T-helper 9 cell (primary cell): ENCODE measurements at places on chromosomes 16 and 17.

DNA sequence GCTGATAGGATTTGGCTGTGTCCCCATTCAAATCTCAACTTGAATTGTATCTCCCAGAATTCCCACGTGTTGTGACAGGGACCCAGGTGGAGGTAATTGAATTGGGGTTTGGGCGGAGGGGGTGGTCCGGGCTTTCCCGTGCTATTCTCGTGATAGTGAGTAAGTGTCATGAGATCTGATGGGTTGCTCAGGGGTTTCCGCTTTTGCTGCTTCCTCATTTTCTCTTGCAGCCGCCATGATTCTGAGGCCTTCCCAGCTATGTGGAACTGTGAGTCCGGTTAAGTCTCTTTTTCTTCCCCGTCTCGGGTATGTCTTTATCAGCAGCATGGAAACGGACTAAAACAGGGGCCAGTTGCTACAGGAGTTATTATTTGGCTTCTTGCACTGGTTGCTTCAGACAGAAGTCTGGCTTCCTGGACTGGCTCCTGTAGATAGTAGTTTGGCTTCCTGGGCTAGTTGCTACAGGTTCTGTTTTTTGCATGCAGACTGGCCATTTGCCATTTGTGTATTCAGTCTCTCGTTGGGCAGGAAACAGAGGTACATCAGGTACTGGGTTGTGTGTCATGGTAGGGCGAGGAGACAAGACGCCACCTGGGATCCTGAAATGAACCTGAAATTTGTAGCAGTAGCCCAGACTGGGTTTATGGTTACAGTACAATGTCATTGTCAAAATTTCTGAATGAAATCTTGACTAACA is 32.6 kb downstream of the CNTNAP4 start:
- no peak for DNase-seq

DNA sequence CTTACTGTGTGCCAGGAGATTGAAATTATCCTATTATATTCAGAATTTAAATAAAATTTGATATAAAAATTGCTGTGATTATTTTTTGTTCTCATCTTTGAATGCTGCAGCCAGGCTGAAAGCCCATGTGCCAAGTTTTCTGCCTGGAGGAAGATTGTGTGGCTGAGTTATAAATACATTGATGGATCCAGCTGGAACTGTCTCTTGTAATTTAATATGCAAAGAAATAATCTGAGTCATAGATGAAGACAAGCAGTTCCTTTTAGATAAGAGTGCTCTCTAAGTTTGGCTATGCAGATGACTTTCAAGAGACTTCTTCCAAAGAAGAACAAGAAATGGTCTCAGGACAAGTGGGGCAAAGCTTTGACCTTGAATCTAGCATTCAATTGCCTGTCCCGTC is 871.0 kb downstream of the CDH11 start:
- DNase-seq = no peak

- no peak for DNase-seq
These were observed 97.5 kb upstream of the ASIC2 start for GRCh38 chr17:33390479-33391176.

DNA sequence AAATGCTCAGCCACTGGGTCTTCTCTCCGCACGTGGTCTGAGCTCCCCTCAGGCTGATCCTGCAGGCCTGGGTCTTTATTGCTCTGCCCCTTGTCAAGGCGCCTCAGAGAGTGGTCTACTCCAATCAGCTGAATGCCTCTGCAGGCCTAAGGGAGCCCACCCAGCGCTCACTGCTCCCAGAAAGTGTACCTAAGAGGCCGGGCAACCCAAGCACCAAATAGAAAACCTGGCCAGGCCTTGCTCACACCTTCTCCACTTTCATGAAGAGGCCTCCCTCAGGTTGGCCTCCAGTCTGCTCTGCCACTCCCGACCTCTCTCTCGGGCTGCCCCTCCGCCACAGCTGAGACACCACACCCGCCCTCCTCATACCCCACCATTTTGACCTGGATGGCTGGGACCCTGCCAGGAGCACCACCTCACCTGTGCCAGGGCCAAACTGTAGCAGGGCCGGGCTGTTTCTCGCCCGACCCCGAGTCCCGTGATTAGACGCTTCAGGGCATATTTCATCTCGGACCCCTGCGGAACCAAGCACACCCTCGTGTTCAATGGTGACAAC is 665 bp downstream of the MYBBP1A start:
- no peak for DNase-seq

DNA sequence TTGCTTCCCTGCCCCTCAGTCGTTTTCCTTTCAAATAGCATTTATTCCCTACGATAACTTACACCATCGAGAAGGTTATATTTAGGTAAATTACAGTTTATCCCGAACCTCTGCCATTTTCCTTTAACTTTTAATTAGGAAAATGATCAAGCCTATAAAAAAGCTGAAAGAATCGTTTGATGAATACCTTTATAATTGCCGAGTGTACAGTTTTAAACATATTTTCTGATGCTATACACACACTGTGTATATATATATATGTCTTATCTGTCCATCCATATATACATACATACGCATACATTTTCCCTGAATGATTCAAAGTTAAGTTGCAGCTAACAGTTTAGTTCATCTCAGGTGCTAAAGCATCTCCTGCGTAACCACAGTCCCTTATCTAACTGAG is 56.6 kb upstream of the CRISPLD2 start:
- no peak for DNase-seq

DNA sequence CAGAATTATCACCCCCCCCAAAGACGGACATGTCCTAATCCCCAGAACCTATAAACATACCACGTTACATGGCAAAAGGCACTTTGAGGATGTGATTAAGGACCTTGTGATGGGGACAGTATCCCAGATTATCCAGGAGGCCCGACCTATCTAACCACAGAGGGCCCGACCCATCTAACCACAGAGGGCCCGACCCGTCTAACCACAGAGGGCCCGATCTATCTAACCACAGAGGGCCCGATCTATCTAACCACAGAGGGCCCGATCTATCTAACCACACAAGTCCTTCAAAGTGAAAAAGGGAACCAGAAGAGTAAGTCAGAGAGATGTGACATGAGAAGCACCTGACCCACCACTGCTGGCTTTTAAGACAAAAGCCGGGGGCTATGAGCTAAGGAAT is 56.8 kb downstream of the ANKFY1 start:
- no peak for DNase-seq

DNA sequence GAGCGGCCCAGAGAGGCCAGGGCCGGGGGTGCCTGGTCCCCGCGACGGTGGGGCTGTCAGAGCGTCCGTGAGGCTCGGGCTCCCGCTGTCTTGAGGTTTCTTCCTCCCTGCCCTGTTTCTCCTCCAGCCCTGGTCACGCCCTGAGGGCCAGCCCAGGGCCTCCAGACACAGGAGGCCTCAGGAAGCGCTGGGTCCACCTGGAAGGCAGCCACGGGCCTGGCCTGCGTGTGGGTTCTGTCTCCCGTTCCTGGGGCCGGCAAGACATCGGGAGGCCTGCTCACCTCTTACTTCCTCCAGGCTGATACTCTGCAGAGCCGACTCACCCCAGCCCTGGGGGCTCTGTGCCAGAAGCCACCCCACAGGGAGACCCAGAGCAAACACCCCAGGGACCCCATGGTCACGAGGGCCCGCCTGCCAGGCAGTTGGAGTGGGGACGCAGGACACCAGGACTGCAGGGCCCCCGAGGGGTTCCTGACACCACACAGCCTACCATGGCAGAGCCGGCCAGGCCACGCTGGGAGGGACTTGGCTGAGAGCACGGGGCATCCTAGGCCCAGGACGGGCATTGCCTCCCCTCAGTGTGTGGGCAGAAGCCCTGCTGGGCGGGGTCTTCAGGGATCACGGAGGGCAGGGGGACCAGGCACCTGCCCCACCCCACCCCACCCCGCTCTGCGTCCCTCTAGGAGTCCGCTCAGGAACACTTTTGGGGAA is 18.9 kb upstream of the CACNA1H start:
- no peak for DNase-seq

- no peak for DNase-seq
These were observed 39.6 kb upstream of the ADGRG1 start for GRCh38 chr16:57588831-57589230.

- no peak for DNase-seq
These were observed 38.5 kb downstream of the ERCC4 start for GRCh38 chr16:13958474-13958873.

DNA sequence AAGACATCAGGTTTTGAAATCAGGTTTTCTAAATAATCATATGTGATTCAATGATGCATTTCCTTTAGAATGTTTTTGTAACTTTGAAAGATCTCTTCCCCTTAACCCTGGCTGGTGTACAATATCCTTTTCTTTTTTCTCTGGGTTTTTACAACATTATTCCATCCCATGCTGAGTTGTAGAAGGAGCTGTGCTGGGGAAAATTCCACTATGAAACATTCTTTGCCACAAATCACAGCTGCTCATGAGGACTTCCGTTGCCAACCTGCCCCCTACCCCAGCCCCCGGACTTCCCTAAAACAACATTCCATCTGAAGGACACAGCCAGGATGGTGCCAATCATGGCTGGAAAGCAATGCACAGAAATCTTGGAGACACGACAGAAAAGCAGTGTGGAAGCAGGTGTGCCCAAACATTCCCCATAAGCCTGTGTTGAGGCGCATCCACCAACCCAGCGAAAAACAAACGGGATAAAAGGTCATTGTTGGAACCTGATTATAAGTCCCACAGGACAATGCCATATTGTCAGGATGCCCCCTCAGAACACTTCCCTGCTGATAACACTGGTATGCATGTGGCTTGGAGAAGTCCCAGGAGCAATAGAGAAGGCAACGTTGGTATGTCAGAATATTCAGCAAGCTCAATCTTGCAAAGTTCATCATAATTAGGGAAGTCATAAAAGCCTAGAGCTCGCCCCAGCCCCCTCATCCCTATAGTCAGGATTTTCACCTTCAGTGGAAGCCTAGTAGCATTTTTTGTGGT is 475.0 kb downstream of the HS3ST3B1 start:
- DNase-seq = no peak

DNA sequence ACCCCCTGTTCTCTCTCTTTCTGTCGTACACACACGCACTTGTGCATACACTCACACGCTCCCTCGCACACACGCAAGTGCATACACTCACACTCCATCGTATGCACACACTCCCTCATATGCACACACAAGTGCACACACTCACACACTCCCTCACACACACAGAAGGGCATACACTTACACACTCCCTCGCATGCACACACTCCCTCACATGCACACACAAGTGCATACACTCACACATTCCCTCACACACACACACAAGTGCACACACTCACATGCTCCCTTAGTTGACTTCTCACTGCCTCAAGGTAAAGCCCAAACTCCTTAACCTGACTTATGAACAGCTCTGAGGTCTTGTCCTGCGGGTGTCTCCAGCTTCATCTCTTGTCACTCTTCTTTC is 78.7 kb downstream of the NOG start:
- no peak for DNase-seq

- DNase-seq = no peak
These were observed 3.3 kb downstream of the GAS2L2 start for GRCh38 chr17:35749560-35750412.

GRCh38 chr16:66549284-66550131 is at the start of gene TK2:
TK2 (minus strand) TSS chr16:66550122; CDS start chr16:66550061, 61 bp downstream.
- DNase-seq = peak; percentile 38

DNA sequence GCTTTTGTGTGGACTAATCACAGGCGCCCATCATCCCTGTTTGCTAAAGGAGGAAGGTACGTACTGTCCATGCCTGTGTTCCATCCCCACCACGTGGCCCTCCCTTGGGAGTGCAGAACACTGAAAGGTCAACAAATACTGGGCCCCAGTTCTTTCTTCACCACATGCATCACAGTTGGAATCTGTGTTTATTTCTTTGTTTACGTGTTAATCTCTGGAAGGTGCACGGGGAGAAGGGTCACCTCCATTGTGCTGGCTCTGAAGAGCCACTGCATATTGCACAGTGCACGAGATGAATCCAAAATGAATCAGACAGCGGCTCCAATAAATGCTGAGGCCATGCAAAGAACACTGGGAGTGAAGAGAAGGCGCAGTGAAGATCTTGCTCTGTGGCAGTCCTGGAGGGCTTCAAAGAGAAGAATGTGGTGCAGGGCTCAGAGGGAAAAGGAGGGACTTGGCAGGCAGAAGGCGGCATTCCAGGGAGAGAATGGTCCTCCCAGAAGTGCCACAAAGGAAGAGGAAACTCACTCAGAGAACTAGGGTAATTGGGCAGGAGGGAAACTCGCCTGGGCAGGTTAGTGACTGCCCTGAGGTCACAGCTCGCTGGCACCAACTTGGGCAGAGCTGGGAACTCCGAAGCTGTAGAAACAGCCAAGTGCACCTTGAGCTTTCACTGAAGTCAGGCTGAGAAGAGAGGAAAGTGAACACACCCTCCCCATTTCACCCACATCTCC is 3.7 kb downstream of the RPH3AL start:
- DNase-seq = no peak

GRCh38 chr16:30380803-30381208 is 1.6 kb downstream of the SEPTIN1 start:
- DNase-seq = no peak

DNA sequence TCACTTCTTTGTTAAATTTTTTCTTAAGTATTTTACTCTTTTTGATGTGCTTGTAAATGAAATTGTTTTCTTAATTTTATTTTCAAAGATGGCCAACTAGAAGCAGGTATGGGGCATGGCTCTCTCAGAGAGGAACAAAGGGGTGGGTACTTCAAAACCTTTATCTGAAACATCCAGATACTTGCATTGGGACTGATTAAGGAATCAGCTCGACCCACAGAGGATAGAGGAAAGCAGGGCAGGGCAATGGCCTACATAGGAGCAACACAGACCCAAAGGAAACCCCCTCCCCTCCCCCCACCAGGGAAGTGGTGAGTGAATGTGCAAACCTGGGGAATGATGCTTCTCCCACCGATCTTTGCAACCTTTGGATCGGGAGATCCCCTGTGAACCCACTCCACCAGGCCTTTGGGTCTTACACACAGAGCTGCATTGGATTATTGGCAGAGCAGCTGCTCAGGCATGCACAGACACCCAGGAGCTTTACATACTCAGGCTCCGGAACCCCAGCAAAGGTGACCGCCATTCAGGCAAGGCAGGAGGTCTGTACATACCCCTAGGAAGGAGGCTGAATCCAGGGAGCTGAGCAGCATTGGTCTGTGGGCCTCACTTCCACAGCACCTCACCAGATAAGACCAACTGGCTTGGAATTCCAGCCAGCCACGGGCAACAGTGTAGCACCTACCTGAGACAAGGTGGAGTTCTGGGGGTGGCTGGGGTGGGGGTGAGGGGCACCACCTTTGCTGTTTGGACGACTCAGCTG is 3.0 kb upstream of the CCR7 start:
- DNase-seq = no peak
